ENCODE measurements at places on chromosomes 1 and 21. TPM values are rescaled to one million over a fixed set of nuclear protein-coding genes. Genes with fewer than 3 reads are reported as not detected.
A peak's percentile ranks its signal among the peaks of the same experiment; 100 is the strongest.

HNRNPCL4 gene
- not detected for polyA plus RNA-seq

MROH7 gene
- 1.8 TPM for polyA plus RNA-seq

PGBD5 gene
- polyA plus RNA-seq, result 1.6 TPM

MATN1 gene
- polyA plus RNA-seq, result 0.09 TPM

UBXN10 gene
- polyA plus RNA-seq, result 2.9 TPM

TEDDM1 gene
- polyA plus RNA-seq, result not detected

MAN1C1 gene
- 0.69 TPM for polyA plus RNA-seq

DNA sequence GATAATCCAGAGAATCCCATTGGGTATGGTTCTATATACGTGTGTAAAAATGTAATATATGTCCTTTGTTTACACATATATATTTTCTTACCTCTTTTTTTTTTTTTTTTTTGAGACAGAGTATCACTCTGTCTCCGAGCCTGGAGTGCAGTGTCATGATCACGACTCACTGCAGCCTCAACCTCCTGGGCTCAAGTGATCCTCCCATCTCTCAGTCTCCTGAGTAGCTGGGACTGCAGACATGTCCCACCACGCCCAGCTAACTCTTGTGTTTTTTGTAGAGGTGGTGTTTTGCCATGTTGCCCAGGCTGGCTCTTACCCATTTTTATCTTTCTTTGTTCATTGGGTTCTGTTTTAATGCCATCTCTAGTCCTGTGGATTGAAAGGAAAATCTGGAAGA lies 59.5 kb downstream of the ZBTB17 start:
- H3K27ac ChIP-seq, result peak overlapping the region; percentile 33
- H3K4me3 ChIP-seq, result peak overlapping the region; percentile 16
- no peak for DNase-seq
- peaks cover 17% of the 10 kb centered on the region for H3K36me3 ChIP-seq
- H3K4me1 ChIP-seq, result peaks cover 12% of the 10 kb centered on the region

DNA sequence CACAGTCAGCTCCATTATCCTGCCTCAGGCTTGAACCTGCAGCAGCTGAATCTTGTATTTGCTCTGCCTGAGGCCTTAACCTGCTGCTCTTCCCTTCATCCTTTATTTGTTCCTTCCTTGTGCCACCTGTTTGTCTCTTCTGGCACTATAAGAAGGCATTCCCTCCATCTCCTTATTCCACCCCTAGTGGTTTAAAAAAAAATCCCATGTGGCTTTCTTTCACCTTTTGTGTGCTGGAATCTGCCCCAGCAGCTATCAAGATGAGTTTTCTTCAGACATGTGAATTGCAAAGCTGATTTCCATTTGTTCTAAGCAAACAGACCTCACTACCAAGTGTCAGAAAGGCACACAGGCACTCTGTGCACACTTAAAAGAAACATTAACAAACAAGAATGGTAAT lies 294.6 kb downstream of the TTLL7 start:
- no peaks in the 10 kb centered on the region for H3K4me1 ChIP-seq
- H3K27me3 ChIP-seq, result no peaks in the 10 kb centered on the region
- H3K36me3 ChIP-seq, result no peaks in the 10 kb centered on the region
- no peak overlapping the region for H3K4me3 ChIP-seq

- no peak overlapping the region for H3K4me3 ChIP-seq
- no peak overlapping the region for H3K27ac ChIP-seq
- H3K27me3 ChIP-seq, result no peaks in the 10 kb centered on the region
- no peak for DNase-seq
- peaks cover 19% of the 10 kb centered on the region for H3K4me1 ChIP-seq
Measured at GRCh38 chr21:38843806-38844503, 38.2 kb downstream of the ETS2 start.

GRCh38 chr1:66599899-66600737 lies 66.2 kb downstream of the SGIP1 start:
- no peaks in the 10 kb centered on the region for H3K4me1 ChIP-seq
- no peak for DNase-seq
- H3K27me3 ChIP-seq, result no peaks in the 10 kb centered on the region
- no peak overlapping the region for H3K4me3 ChIP-seq
- H3K36me3 ChIP-seq, result no peaks in the 10 kb centered on the region

- peaks cover 10% of the 10 kb centered on the region for H3K4me1 ChIP-seq
- H3K27me3 ChIP-seq, result peaks cover 4% of the 10 kb centered on the region
- H3K4me3 ChIP-seq, result no peak overlapping the region
- no peak overlapping the region for H3K27ac ChIP-seq
- DNase-seq, result no peak
Measured at GRCh38 chr1:201384406-201384782, 6.9 kb upstream of the TNNT2 start.

DNA sequence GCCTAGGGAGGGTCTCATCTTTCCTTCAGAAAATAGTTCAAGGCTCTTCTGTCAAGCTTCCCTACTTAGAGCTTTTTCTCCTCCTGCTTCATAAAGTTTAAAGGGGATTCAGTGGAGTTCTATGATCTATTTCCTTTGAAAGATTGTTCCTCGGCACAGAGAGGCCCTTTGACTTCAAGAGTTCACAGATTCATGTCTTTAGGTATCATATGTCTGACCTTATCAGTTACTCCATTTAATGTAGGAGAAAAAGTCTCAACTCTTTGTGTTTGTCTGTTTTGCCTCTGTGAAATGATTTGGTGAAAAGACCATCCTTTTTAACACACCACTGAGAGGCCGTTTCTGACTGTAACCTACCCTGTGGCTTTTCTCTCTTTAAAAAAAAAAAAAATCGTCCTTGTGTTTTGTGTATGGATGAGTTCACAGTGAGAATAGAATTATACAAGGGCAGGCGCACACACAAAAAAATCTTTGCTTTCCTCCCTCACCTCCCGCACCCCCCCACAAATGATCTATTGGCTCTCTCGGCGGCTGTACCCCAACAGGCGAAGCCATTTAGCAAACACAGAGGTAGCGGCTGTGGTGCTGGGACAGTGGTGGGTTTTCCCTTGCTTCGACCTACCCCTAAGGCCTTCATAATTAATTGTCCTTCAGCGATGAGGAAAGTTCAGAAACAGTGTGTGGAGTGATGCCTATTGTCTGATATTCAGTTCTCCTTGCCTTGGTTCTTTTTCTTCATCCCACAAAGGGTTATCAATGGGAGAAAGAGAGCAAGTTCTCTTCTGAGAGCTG lies 29.6 kb downstream of the PROX1 start:
- no peaks in the 10 kb centered on the region for H3K4me1 ChIP-seq
- H3K27ac ChIP-seq, result no peak overlapping the region
- H3K27me3 ChIP-seq, result no peaks in the 10 kb centered on the region
- H3K4me3 ChIP-seq, result no peak overlapping the region
- DNase-seq, result no peak

- H3K4me1 ChIP-seq, result no peaks in the 10 kb centered on the region
- no peak overlapping the region for H3K27ac ChIP-seq
- no peaks in the 10 kb centered on the region for H3K36me3 ChIP-seq
- H3K27me3 ChIP-seq, result no peaks in the 10 kb centered on the region
Measured at GRCh38 chr1:117753652-117754051, 147.8 kb downstream of the TENT5C start.

- no peak for DNase-seq
- H3K36me3 ChIP-seq, result peaks cover 17% of the 10 kb centered on the region
- H3K4me1 ChIP-seq, result peaks cover 13% of the 10 kb centered on the region
- no peak overlapping the region for H3K4me3 ChIP-seq
- H3K27me3 ChIP-seq, result no peaks in the 10 kb centered on the region
- H3K27ac ChIP-seq, result no peak overlapping the region
Measured at GRCh38 chr1:108704496-108704895, 8.2 kb upstream of the FNDC7 start.

DNA sequence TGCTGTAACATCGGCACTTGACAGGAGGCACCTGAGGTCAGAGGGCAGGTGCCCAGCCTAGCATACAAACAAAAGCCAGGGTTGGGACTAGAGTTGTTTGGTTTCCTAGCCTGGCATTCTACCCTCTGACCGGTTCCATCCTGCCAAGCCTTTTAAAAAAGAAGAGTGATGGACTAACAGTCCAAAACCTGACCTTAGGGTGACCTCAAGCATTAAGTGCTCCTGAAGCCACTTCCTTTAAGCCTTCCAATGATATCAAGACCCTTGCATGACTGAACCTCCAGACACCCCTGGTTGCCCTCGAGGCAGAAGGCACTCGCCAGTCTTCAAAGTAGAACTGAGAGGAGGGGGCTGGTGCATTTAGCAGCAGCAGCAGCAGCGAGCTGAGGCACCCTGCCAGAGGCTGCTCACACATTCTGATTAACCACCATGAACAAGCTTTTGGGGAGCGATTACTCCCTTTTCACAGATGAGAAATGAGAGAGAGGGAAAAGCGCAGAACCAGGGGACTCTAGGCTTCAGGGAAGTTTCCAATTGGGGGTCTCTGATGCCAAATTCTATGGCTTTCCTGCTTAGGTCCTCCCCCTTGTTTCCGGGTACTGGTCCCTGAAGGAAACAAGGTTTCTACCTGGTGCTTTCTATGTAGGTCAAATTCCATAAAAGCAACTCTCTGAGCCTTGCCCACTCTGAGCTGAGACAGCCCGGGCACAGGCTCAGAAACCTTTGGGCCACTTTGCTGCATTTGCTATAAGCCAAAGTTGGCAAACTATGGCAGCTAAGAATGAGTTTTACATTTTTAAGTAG lies 9.2 kb downstream of the SLC2A1 start:
- H3K4me3 ChIP-seq, result no peak overlapping the region
- no peaks in the 10 kb centered on the region for H3K36me3 ChIP-seq
- DNase-seq, result no peak
- peaks cover 9% of the 10 kb centered on the region for H3K4me1 ChIP-seq
- no peaks in the 10 kb centered on the region for H3K27me3 ChIP-seq

- no peaks in the 10 kb centered on the region for H3K36me3 ChIP-seq
- no peaks in the 10 kb centered on the region for H3K4me1 ChIP-seq
- no peak overlapping the region for H3K27ac ChIP-seq
- no peak overlapping the region for H3K4me3 ChIP-seq
Measured at GRCh38 chr1:88916883-88917282, 25.5 kb upstream of the GTF2B start.

- no peak overlapping the region for H3K27ac ChIP-seq
- no peak overlapping the region for H3K4me3 ChIP-seq
Measured at GRCh38 chr1:222370081-222370912, 177.6 kb downstream of the HHIPL2 start.

DNA sequence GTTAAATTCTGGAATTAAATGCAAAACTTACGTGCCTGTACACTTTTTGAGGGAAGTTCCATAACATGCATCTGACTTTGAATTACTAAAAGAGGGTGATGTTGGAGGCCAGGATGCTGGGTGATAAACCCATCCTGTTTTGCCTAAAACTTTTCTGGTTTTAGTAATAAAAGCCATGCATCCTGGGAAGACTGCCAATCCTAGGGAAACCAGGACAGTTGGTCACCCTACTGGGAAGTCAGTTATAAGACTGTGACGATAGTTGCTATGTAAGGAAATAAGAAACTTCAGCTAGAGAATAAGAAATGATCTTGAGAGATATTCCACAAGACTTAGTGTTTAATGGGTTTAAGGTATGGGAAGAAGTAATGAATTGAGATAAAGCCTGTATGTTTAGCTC lies 336.6 kb upstream of the LYPLAL1 start:
- no peaks in the 10 kb centered on the region for H3K4me1 ChIP-seq
- DNase-seq, result no peak
- no peaks in the 10 kb centered on the region for H3K36me3 ChIP-seq
- H3K27ac ChIP-seq, result no peak overlapping the region
- H3K4me3 ChIP-seq, result no peak overlapping the region

DNA sequence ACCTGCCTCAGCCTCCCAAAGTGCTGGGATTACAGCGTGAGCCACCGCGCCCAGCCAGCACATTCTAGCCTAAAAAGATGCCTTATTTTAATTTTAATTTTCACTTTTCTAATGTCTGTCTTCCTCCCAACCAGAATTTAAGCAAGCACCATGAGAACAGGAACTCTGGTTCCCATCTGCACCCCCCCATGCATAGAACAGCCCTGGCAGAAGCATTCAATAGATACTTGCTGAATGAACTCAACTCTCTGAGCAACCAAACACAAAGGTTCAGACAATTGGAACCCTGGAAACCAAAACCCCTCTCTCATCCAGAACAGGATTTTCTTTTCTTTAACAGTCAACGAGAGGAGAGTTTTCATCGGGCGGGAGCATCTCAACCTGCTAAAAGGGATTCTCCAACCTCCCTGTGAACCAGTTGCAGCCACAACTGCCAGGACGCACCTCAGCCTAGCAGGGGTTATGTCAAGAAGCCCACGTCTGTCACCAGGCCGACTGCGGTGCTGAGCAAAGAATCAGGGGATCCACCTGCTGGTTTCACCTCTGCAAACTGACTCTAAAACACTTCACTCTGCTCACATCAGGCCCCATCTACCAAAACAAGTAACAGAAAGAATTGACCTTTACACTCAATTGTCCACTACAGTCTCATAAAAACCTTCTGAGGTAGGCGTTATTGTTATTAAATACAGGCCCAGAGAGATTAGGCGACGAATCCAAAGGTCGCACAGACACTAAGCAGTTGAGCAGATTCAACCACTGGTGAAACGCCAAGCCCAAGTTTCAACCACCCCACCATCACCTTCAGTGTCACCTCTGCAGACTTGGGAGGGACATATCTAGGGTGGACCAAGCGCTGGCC lies 1.7 kb downstream of the KIAA2013 start:
- peaks cover 6% of the 10 kb centered on the region for H3K36me3 ChIP-seq
- no peak overlapping the region for H3K27ac ChIP-seq
- H3K27me3 ChIP-seq, result no peaks in the 10 kb centered on the region
- H3K4me1 ChIP-seq, result no peaks in the 10 kb centered on the region

GRCh38 chr1:118145721-118146120 lies 39.3 kb downstream of the SPAG17 start:
- no peak overlapping the region for H3K27ac ChIP-seq
- DNase-seq, result no peak
- no peaks in the 10 kb centered on the region for H3K27me3 ChIP-seq
- H3K36me3 ChIP-seq, result no peaks in the 10 kb centered on the region
- no peak overlapping the region for H3K4me3 ChIP-seq

GRCh38 chr1:180646093-180646492 lies 14.3 kb downstream of the XPR1 start:
- peaks cover 10% of the 10 kb centered on the region for H3K4me1 ChIP-seq
- no peak for DNase-seq
- no peak overlapping the region for H3K4me3 ChIP-seq

- peak overlapping the region; percentile 84 for H3K27ac ChIP-seq
- H3K4me3 ChIP-seq, result no peak overlapping the region
- no peaks in the 10 kb centered on the region for H3K27me3 ChIP-seq
Measured at GRCh38 chr1:156709757-156710489, 4.5 kb upstream of the CRABP2 start.

DNA sequence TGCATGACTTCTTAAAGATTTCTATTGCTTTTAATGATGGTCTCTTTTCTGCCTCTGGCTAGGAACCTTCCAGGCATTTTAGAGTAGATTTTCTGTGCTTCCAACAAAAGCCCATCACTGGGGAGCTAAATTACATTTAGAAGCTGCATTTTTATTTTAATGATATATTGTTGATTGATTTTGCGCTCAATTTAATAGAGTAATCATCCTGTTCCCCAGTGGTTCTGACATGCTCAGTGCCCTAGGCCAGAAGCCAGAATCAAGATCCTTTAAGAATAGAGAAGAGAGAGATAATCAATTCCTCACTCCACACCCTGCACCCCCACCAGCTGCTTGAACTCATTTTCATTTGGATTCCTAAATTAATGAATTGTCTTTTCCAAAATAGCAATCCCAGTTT lies 97.8 kb downstream of the PCP4 start:
- H3K27me3 ChIP-seq, result no peaks in the 10 kb centered on the region
- H3K4me1 ChIP-seq, result no peaks in the 10 kb centered on the region
- H3K36me3 ChIP-seq, result no peaks in the 10 kb centered on the region
